ENCODE measurements at places on chromosomes 3 and 15.
A peak's percentile ranks its signal among the peaks of the same experiment; 100 is the strongest.

DNA sequence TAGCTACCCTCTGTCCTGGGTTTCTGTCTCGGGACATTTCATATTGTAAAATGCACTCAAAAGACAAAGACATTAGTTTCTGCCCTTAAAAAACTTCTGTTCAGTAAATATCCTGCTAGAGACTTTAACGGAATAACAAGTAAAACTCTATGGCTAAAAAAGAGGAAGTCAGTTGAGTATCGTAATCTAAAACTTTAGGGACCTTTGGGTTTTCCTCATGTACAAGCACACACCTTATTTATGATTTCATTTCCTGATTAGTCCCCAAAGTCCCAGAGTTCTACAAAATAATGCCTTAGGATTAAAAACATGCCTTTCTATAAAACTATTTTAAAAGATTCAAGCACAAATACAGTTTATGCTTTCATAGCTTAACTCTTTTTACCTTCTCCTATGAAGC is 585.9 kb downstream of the UNC13C start:
- DNase-seq: no peak

DNA sequence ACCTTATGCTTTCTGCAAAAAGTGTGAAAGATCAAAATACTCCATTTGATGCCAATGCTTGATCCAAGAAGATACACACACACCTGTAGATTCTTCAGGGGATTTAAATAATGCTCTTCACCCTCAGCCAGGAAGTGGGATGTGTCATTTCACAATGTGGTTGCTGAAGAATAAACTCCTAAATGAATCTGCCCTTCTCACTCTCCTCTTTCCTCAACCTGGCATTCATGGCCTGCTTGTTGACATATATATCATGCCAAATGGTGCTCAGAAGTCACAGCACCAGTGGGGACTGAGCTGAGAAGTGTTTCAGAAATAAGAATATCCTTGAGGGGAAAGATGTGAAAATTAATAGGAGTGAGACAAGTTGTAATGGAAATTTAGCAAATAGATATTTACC is 146.6 kb upstream of the ARHGEF26 start:
- DNase-seq: no peak

DNA sequence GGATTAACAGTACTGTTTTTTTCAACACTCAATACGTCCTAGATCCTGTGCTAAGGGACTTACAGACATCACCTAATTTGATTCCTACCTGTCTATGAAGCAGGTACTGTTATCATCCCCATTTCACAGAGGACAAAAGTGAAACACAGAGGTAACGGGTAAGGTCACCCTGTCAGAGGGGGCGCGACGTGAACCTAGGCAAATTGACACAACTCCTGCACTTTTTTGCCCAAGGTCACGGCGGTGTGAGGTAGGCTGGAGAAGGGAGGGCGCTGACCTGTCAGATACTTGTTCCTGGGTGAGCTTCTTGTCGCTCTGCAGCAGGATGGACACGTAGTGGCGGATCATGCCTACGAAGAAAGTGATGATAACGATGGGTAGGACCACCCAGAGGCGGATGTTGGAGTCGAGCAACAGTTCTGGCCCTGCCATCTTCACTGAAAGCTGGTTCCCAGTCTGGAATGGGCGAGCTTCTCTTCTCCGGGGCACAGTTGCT is 363 bp downstream of the EMC3 start:
- no peak for DNase-seq

DNA sequence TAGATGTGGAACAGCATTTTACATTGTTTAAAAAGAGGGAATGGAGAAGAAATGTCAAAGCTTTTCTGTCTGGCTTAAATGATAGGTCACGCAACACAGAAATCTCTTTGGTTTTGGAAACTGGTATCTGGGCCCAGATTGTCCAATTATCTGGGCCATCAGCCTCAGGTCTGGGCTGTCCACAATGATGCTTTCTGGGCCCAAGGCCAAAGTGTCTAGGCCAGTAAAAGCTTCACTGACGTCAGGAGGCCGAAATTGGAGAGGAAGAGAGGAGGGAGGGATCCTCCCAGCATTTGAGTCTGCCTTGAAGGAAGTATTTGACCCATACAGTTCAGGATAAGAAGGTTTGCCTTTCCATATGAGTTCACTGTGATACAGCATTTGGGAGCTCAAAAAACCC is 60.7 kb upstream of the ALDH1A3 start:
- peak; percentile 39 for DNase-seq

GRCh38 chr3:96259-96658 is 100.3 kb upstream of the CHL1 start:
- DNase-seq: no peak

DNA sequence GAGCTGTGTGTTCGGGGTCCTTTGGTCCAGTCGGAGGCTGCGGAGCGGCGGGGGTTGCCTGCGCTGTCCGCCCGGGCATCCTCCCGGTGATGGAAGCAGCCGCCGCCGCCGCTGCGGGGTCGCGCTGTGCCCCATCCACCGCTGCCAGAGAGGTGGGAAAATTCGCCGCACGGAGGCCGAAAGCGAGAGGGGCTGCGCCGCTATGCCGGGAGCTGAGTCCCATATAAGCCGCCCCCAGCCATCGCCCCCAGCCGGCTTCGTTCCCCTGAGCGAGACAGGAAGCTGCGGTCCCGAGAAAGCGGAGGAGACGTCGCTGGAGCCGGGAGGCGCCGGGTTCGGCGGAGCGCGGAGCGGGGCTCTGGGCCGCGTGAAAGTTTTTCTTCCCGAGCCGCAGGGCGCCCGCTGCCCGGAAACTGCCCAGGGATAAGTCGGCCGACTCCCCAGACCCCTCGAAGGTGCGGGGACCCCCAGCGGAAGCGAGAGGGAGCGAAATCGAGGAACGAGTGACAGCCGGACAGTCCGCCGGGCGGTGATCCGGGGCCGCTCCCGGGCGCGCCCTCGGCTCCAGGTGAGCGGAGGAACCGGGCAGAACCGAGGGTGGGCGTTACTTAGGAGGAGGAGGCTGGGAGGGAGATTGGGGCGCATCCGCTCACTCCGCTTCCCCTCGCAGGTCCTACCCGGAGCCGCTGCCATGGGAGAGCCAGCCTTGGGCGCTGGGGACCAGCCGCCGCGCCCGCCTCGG is 574 bp downstream of the CHST2 start:
- no peak for DNase-seq

GRCh38 chr3:9066141-9066540 is 102.9 kb upstream of the RAD18 start:
- DNase-seq: no peak
